Activated CD4-positive, alpha-beta T cell treated with anti-CD3 and anti-CD28 coated beads, Interleukin-2, amount 10 ng/mL, durations not matched to agents 24 days and 14 days (primary cell): ENCODE measurements at places on chromosomes 12 and 14. TPM values are rescaled to one million over a fixed set of nuclear protein-coding genes. Genes with fewer than 3 reads are reported as not detected.

GPR135 gene
- 1.8 and 2.0 TPM in 2 replicates for total RNA-seq

DNA sequence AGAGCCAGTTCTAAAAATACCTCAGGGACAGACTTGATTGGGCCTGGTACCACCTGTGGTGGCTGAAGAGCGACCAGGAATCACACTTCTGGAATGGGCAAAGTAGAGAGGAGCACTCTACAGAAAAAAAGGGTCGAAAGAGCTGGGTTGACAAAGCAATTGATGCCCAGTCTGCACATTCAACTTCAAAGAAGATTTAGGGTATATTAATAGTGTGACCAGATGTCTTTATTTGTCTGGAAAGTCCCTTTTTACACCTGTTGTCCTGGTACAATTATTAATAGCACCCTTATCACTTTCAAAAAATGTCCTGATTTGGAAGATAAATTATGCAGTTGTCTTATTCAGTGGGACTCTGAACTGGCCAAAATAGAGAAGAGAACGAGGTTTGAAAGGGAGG, 137.5 kb downstream of the DYRK2 start:
- no peaks in the 10 kb centered on the region for H3K36me3 ChIP-seq
- DNase-seq = no peak
- no peaks in the 10 kb centered on the region for H3K27me3 ChIP-seq
- H3K27ac ChIP-seq = no peak overlapping the region

DNA sequence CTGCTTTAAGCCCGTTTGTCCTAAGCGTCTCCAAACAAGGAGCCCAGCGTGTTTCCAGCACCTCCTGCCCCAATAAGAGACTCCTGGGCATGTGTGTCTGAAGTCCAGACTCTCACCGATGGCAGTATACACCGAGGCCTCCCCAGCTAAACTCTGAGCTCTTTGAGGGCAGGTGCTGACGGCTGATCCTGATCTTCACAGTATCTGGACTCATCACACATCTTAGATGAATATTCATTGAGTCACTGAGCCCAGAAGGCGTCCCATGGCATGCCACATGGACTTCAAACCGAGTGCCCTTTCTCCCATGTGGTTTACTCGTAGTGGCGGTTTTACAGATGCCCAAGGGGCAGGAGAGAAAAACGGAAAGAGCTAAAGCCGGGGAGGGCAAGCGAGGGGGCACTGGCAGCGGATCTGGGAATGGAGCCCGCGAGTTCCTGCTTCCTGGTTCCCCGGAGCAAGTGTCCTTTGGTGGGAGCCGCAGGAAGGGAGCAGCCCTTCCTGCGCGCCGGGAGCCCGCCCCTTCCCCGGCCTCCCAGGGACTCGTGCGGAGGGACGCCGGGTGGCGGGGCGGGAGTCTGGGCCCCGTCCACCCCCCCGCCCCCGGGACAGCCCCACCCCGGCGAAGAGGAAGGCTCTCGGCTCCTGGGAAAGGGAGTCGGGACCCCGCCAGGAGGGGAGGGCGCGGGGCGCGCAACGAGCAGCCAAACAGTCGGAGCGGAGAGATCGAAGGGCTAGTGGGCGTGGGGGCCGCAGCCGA, 585 bp upstream of the TEAD4 start:
- peak overlapping the region; percentile 86 for H3K4me3 ChIP-seq
- H3K27me3 ChIP-seq = peaks cover 57% of the 10 kb centered on the region
- H3K36me3 ChIP-seq = peaks cover 1% of the 10 kb centered on the region
- DNase-seq = no peak
- H3K4me1 ChIP-seq = peaks cover 13% of the 10 kb centered on the region

DNA sequence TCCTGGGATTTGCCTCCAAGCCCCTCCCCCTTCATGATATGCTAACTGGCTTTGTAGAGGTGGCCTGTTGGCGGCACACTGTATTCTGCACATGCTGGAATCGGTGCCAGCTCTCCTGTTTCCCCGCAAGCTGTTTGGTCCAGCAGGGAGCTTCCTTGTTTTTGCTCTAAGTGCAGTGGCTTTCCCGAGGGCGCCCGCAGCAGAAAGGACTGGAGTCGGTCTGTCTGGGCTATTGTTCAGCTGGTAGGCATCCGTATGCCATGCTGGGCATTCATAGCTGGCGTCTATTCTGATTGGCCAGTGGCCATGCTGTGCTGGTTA, 88.9 kb upstream of the MED13L start:
- peaks cover 4% of the 10 kb centered on the region for H3K4me1 ChIP-seq
- H3K27ac ChIP-seq = no peak overlapping the region
- H3K27me3 ChIP-seq = no peaks in the 10 kb centered on the region
- H3K36me3 ChIP-seq = no peaks in the 10 kb centered on the region

GRCh38 chr12:21759737-21760136, 14.8 kb downstream of the KCNJ8 start:
- no peak overlapping the region for H3K4me3 ChIP-seq
- no peak overlapping the region for H3K27ac ChIP-seq
- H3K36me3 ChIP-seq = no peaks in the 10 kb centered on the region
- no peak for DNase-seq
- H3K27me3 ChIP-seq = peaks cover 2% of the 10 kb centered on the region

DNA sequence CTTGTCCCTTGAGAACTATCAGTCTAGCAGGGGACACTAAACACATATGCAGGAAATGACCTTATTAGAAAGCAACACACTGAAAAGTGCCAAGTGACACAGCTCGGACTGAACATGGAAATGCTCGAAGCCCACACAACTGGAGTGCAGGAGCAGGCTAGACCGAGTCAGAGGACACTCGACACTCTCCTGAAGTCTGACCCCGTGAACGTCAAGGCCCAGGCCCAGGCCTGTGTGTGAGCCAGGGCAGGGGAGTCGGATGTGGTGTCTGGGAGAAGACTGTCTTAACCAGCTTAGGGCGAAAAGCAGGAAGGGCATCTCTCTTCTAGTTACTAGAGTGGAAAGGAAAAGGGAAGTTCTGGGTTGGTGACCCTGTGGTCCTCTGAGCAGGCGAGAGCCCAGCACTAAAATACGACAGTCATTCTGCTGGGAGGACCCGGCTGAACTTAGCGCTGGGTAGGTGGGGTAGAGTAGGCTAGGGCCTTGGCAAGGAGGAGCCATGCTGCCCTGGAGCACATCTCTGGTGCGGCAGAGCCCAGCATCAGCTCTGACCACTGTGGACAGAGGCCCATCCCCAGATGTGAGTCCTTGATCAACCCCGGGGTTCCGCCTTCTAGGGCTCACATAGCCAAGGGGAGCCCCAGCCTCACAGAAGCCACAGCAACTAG, 93.0 kb downstream of the NTF3 start:
- H3K27ac ChIP-seq = no peak overlapping the region
- no peak overlapping the region for H3K4me3 ChIP-seq
- H3K4me1 ChIP-seq = no peaks in the 10 kb centered on the region
